ENCODE measurements at places on chromosomes 12 and 14.

GRCh38 chr12:8692573-8692972 lies 5.2 kb upstream of the RIMKLB start:
- no peak for DNase-seq

DNA sequence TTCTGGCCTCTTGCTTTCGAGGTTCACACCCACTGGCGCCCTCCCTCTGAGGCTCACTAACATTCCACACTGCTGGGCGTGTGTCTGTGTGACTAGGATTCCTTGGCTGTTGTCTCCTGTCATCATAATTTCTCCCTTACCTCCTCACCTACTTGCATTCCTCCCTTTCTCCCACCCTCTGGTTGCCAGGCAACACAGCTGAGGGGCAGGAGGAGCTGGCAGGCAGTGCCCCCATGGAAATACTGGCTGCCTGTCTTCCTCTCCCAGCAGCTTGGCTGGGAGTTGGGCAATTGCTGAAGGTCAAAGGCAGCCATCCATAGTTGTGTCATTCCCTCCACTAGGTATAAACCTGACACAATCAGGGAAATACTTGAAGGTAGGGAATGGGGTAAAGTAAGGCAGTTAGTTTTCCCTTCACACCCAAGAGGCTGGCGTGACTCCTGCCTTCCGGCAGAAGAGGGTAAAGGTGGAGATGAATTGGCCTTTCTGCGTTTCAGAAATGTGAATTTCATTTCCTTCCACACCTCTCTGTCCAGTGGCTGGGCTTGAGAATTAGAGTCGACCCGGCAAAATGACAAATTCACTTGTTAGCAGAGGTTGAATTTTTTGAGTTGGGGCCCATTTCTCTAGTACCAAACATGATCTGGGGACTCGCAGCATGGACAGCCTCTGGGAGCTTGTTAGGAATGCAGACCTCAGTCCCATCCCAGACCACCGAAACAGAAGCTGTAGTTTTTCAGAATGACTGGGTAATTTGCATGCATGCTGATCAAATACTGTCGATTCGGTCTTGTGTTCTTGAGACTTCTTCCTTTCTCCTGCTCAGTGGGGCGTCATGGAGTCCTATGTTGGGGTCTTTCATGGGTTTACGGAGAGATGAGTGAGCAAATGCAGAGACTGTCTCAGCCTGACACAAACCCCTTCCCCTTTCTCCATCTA lies 24.3 kb upstream of the EMP1 start:
- DNase-seq: no peak

- no peak for DNase-seq
These were observed 73.0 kb downstream of the NINJ2 start for GRCh38 chr12:590206-590750.

DNA sequence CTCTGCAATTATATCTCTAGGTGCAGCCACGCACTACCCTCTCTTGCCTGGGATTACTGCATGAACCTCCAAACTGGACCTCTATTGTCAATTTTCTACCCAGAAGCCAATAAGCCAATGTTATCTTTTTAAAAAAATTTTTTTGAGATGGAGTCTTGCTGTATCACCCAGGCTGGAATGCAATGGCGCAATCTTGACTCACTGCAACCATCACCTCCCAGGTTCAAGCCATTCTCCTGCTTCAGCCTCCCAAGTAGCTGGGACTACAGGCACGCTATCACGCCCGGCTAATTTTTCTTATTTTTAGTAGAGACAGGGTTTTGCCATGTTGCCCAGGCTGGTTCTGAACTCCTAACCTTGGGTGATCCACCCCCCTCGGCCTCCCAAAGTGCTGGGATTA lies 11.2 kb upstream of the PXN start:
- no peak for DNase-seq

- DNase-seq: no peak
These were observed 6.4 kb upstream of the TC2N start for GRCh38 chr14:91873471-91874415.

GRCh38 chr12:105939181-105939721 lies 199.5 kb downstream of the NUAK1 start:
- DNase-seq: no peak

- no peak for DNase-seq
These were observed 262.4 kb upstream of the PDE3A start for GRCh38 chr12:20105943-20106342.

DNA sequence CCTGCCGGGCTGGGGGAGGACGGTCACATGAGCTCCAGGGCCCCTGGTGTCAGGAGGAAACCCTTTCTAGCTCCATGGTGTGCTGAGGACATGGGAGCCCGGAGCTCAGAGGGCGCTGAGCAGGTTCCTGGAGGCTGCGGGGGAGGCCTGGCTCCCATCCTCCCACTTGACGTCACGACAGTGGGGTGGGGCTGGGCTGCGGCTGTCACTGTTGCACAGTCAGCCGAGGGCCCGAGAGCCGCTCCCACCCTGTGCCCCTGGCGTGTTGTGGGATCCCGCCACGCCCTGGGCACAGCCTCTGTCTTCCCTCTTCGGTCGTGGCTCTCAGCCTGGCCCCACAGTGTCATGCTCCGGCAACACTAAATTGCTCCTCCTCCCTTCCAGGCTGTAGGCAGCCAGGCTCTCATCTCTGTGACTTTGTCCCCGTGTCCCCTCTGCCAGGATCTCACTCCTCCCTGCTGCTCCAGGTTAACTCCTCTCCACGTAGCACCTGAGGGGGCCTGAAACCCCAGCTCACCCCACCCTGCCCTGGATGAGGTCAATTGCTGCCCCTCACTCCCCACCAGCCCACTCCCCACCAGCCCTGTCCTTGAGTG lies 33.0 kb downstream of the BEGAIN start:
- DNase-seq: no peak

GRCh38 chr12:132121283-132121682 lies 22.8 kb downstream of the DDX51 start:
- DNase-seq: no peak

GRCh38 chr12:18922851-18923250 lies 184.9 kb downstream of the CAPZA3 start:
- no peak for DNase-seq
